ENCODE measurements at places on chromosomes 5 and 9.

DNA sequence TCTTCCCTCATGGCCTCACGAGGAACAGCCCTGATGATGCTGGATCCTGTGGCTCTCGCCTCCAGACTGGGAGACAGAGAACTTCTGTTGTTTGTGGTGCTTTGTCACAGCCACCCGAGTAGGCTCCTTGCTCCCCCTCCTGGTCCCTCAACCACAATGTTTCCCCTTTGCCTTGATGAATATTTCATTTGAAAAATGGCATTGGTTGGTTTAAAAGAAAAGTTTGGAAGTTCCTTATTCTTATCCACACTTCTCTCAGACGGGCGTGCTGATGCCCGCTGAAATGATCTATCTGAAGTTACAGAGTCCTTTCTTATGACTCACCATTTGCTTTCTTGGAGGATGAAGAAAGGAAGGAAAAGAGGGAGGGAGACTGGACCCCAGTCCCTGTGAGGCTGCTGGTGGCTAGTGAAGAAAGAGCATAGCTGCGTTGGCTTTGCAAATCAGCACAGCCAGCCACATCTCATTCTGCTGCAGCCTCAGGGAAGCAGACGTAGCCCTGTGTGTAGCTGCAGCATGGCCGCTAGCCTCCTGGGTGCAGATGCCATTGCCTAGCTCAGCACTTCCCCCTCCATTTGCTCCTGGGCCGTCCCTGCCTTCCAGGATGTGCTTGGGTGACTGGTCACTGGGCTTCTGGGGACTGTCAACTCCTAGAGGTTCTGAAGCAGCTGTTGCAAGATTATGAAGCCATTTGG, 185.9 kb downstream of the ERCC6L2 start:
- peak; percentile 30 for DNase-seq

GRCh38 chr9:71483436-71483835, 284.9 kb downstream of the CEMIP2 start:
- DNase-seq, result no peak

DNA sequence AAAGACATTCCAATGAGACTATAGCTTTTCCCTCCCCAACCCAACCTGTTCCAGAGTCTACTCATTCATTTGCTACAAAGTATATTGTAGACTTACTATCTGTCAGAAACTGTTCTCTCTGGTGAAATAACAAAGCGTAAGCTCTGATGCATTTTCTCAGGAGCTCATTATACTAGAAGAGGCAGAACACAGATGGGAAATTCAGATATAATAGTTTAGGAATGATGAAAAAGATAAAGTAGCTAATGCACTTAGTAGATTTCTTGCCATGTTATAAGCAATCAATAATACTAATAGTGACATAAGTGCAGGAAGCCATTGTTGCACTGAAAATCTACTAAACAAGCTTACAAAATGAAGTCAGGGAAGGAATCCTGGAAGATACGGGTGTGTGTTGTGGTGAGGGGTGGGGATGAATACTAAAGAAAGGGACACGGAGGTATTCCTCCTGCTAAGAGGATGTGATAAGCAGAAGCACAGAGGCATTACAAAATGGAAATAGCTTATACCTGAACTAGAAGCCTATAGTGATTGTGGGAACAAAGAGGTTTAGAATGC, 78.2 kb downstream of the HCN1 start:
- no peak for DNase-seq

DNA sequence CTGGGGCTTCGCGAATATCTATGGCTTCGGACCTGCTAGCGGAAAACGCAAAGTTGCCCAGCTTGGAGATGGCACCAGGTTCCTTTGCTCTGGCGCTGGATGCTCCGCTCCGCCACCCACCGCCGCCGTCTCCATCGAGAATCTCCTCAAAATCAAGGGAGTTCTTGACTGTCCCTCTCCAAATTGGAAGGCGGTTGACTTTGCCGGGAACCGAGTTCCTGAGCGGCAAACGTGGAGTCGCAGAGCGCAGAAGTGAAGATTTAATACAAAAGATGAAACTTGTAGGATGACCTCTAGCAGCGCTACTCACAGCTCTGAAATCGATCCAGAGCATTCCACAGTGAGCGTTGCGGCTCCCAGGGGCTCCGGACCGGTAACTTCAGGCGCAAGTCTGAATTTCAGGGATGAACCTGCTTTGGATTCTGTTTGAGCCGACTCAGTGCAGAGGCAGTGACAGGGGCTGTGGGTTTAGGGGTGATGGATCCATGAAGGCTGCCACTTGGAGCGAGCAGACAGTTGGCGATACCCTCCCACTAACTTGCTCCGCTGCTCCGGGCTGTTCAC, 1641.5 kb upstream of the C9orf72 start:
- DNase-seq, result no peak

DNA sequence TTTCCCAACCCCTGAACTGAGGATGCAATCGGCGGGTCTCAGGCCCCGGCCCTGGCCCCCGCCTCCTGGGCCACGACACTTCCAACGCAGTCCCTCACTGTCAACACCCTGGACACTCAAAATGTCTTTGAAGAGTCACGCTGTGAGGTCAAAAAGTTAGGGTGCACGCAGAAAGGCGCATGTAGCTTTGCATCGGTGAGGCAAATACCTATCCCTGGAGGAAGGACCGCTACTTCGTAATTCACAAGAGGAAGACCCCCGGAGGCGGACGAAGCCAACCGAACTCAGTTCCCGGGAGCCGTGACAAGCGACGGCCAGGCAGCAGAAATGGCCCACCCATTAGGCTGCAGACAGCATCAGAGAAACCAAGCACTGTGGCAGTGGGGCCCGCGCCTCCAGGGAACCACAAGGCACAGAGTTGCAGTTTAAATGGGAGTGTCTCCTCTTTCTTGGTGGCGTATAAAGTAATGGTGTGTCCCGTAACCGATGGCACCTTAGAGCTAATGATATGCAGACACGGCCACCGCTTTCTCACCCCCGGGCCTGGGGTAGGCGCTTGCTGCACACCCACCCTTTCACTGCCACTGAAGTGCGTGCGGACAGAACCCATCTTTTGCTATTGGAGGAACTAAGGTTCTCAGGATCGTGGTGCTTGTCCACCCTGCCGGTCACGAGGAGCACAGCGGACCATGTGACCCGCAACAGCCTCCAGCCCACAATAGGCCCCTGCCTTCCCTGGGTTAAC, 9.0 kb downstream of the ADAMTS2 start:
- no peak for DNase-seq

DNA sequence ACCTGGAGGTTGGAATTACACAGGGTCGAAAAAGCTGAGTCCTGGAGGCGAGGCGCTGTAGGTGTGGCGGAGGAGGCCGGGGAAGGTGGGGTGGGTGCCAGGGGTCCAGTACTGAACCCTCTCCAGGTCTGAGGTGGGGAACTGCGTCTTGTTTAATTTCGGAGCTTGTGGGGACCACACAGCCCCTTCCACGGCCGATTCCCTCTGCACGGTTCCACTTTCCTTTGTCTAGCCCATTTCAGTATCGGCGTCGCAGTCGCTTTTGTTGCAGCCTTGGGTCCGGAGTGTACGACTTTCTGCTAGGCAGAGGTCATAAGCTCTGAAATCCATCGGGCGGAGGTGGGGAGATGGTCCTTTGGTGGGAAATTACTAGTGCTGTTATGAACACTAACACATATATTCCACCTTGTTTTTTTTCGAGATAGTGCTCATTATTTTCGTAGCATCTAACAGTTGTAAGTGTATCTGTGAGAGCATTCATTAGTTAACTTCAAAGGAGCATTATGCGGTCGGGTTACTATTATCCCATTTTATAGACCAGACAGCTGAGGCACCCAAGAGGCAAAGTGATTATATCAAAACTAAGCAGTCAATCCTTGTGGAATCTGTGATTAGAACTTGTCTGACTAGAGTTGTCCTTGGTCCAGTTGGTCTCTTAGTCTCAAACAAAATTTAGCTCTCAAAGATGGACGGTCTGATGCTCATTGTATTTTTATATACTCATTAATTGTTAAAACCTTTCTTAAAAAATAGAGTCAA, 737 bp downstream of the RNF180 start:
- DNase-seq, result no peak

GRCh38 chr5:93677359-93677891, 64.0 kb downstream of the POU5F2 start:
- DNase-seq, result no peak

- peak; percentile 34 for DNase-seq
These were observed 36.4 kb downstream of the GLT6D1 start for GRCh38 chr9:135602789-135603481.

DNA sequence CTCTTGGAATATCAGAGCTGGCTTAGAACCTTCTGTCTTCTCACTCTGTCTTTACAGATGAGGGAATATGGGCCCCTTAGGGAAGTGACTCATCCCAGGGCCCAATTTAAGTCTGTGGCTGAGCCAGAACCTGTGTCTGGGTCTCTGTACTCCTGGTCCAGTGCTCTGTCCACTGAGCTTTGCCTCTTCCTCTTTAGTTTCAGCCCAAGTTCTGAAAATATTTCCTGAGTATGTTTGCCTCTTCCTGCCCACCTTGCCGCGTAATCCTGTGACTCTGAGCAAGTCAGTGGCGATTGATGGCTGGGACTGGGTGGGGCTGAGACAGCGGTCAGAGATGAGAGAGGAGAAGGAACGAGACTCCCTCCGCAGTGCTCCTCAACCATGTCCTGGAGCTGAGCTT, 7.8 kb downstream of the IER5L start:
- no peak for DNase-seq

- no peak for DNase-seq
These were observed 5.8 kb downstream of the CCDC187 start for GRCh38 chr9:136297766-136298735.

DNA sequence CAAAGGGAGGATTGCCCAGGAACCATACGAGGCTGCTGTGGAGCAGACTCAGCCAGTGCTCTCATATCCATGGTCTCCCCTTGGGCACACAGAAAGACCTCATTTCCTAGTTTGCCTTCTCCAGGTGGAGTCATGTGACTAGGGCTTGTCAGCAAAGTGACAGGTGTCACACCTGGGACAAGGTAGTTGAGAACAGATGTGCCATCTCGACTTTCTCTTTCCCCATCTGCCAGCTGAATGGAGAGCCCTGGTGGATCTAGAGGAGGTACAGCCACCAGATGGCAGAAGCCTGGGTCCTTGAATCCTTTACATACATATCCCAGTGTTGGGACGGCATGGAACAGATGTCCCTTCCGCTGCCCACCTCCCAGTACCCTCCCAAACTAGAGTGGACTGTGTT, 42.9 kb upstream of the ALDOB start:
- no peak for DNase-seq

- peak; percentile 23 for DNase-seq
These were observed 53.7 kb downstream of the G3BP1 start for GRCh38 chr5:151825445-151825844.

DNA sequence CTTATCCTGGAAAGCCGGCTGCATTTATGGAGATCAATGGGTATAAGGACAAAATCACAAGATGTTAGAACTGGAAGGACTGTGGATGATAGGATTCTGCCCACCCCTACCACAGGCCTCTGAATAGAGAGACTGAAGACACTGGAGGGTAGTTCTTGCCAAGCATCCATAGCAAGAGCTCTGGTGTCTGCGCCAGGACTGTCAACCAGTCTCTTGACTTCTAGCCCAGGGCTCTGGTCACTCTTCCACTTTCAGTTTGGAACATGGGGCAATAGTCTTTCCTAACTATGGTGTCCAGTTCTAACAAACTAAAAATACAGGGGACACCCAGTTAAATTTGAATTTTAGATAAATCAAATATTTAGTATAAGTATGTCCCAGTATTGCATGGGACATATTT, 23.4 kb downstream of the LARP1 start:
- no peak for DNase-seq

- DNase-seq, result no peak
These were observed 776.1 kb upstream of the COX7C start for GRCh38 chr5:85841653-85842052.

DNA sequence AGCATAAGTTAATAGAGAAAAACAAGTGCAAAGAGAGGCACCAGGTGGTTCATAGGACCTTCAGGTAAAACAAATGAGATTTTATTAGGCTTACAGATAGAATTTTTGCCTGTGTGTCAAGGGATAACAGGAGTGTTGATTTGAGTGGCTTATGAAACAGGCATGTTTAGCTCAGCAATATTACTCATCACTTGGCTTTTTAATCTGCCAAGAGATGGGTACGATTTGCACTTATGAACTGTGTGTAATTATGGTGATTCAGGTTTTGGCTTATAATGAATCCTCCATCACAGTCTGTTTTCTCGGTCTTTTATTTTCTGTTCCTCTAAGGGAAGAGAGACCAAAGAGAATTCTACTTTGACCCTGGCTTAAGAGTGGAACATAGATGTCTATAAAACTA, 199.3 kb downstream of the DMRTA1 start:
- DNase-seq, result no peak

- no peak for DNase-seq
These were observed 3.7 kb upstream of the B4GALT7 start for GRCh38 chr5:177595991-177596774.

DNA sequence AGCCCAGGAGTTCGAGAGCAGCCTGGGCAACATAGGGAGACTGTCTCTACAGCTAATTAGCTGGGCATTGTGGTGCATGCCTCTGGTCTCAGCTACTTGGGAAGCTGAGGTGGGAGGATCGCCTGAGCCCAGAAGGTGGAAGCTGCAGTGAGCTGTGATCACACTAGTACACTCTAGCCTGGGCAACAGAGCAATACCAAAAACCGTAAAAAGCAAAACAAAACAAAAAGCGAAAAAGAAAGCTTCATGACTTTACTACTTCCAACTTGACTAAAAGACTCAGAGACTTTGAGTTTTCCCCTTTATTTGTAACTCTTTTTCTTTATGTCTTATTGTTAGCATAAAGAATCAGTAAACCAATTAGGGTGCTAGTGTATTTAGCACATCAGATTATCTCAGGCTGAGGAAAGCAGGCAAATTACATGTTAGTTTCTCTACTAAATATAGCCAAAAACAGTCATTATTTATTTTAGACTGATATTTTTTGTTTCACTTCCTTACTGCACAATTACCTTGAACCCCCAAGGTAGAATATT, 5.4 kb downstream of the RAD17 start:
- no peak for DNase-seq

DNA sequence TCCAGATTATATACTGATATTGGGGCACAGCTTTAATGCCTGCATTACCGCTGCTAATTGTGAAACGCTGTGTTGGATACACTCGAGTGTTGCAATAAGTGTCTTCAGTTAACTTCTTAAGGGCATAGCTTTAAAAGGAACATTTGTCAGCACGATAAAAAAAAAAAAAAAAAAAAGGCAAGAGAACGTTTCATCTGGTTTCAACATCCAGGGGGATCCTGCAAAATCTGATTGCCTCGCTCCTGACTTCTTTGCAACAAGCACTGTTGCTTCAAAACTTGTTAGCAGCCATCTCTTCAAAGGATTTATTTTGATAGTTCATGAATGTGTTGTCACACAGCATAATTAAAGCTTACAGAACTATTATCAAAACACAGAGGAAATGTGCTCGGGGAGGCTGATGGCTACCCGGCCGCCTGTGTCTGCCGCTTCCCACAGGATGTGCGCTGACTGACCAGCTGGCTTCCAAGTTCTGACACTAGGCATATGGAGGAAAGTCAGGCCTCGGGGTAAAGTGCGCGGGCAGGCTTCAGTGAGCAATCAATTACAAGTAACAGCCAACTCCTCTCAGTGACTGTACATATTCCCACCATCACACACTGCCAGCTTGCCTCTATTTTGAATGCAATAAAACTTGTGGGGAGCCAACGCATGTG, 77.7 kb downstream of the EBF1 start:
- DNase-seq, result no peak
